Heart right ventricle (tissue), 16 donors: ENCODE measurements at places on chromosomes 7 and 10. TPM values are rescaled to one million over a fixed set of nuclear protein-coding genes. Genes with fewer than 3 reads are reported as not detected.
A peak's percentile ranks its signal among the peaks of the same experiment; 100 is the strongest.

PNLIPRP2 gene
- total RNA-seq: not detected

- no peak overlapping the region for H3K27ac ChIP-seq
- no peak for DNase-seq
- H3K4me3 ChIP-seq: no peak overlapping the region
- H3K36me3 ChIP-seq: no peaks in the 10 kb centered on the region
- no peaks in the 10 kb centered on the region for H3K27me3 ChIP-seq
- H3K4me1 ChIP-seq: no peaks in the 10 kb centered on the region
Measured at GRCh38 chr7:29639886-29640595, 76.4 kb downstream of the PRR15 start.

UCN3 gene
- not detected for total RNA-seq

DNA sequence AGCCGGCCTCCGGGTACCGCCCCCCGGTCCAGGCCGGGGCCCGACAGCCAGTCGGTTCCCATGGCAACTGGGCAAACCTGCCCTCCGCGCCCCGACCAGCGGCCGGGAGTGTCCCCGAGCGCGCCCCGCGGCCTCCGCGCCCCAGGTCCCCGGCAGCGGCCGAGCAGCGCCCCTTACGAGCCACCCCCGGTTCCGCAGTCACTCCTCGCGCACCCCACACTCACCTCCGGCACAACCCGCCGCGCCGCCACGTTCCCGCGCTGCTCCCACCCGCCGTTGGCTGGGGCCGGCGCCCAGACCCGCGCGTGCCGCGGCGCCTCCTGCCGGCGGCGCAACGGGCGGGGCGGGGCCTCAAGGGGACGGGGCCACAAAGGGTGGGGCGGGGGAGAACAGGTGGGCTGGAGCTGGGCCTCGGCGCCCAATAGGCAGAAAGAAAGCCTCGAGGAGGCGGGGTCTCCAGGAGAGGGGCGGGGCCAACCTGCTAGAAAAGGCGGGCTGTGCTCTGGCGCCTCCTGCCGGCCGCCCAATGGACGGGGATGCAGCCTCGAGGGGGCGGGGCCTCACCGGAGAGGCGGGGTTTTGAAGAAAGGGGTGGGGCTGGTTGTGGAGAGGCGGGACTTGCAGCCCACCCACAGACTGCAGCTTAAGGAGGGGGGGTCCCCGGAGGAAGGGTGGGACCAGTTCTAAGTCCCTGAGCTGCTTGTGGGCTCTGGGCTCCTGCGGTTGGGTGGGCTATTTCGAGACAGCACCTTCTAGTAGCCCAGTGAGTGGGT, at the start of gene RADIL:
Gene RADIL, minus strand, starts transcription at position 345 of the 773 bp plus-strand sequence. CDS start 5,577 bp downstream, outside the sequence.
- H3K4me3 ChIP-seq: peak within 1 kb of the TSS; percentile 69
- peak; percentile 94 for DNase-seq
- H3K36me3 ChIP-seq: no peaks in the 10 kb centered on the region
- peak within 1 kb of the TSS; percentile 82 for H3K27ac ChIP-seq
- no peaks in the 10 kb centered on the region for H3K27me3 ChIP-seq

- no peaks in the 10 kb centered on the region for H3K4me1 ChIP-seq
- no peak for DNase-seq
- no peak overlapping the region for H3K4me3 ChIP-seq
- no peak overlapping the region for H3K27ac ChIP-seq
Measured at GRCh38 chr7:117445206-117445605, 17.9 kb upstream of the ASZ1 start.

- H3K27me3 ChIP-seq: no peaks in the 10 kb centered on the region
- no peak overlapping the region for H3K27ac ChIP-seq
- H3K36me3 ChIP-seq: no peaks in the 10 kb centered on the region
- H3K4me3 ChIP-seq: no peak overlapping the region
Measured at GRCh38 chr7:106693677-106694353, 32.9 kb upstream of the CCDC71L start.

DNA sequence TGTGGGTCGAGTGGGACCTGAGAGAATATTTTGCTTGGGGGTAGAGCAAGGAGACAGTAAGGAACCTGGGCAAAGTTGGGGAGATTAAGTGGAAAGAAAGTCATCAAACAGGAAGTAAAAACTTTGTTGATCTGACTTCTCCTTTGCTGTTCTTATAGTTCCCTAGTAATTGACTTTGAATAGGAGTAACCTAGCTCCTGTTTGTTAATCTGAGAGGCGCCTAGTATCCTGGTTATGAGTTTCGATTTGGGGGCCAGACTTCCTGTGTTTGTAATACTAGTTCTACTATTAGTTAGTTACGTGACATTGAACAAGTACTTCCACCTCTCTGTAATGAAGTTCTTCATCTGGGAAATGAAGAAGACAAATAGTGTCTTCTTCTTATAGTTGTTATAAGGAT, 99.1 kb downstream of the ZNF365 start:
- H3K27ac ChIP-seq: no peak overlapping the region
- no peak overlapping the region for H3K4me3 ChIP-seq
- no peaks in the 10 kb centered on the region for H3K36me3 ChIP-seq

- no peaks in the 10 kb centered on the region for H3K36me3 ChIP-seq
- H3K4me3 ChIP-seq: no peak overlapping the region
- DNase-seq: no peak
- no peak overlapping the region for H3K27ac ChIP-seq
- no peaks in the 10 kb centered on the region for H3K27me3 ChIP-seq
Measured at GRCh38 chr7:13179775-13180523, 492.5 kb downstream of the ARL4A start.

GRCh38 chr7:158710651-158711102, 6.1 kb upstream of the NCAPG2 start:
- H3K4me3 ChIP-seq: no peak overlapping the region
- H3K4me1 ChIP-seq: peaks cover 5% of the 10 kb centered on the region
- H3K27ac ChIP-seq: peak overlapping the region; percentile 12
- DNase-seq: no peak
- H3K27me3 ChIP-seq: no peaks in the 10 kb centered on the region
- no peaks in the 10 kb centered on the region for H3K36me3 ChIP-seq

DNA sequence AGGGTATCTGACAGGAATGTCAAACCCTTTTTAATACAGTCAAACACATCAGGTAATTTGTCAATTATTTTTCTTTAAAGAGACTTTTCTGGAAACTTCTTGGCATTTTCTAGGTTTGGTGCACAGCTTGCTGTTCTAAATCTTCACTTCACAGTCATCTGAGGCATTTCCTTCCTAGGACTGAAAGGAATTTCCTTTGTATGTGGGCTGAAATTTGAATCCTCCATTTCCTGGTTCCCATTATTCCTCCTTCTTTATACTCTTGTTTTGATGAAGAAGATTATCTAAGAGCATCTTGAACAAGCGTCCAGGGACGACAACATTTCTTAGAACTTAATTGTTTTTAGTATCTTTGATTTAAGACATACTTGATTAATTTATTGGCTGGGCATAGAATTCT, 24.9 kb downstream of the CALD1 start:
- H3K27ac ChIP-seq: peak overlapping the region; percentile 52
- no peak overlapping the region for H3K4me3 ChIP-seq
- no peak for DNase-seq
- no peaks in the 10 kb centered on the region for H3K36me3 ChIP-seq

GRCh38 chr10:92550924-92551323, 23.0 kb downstream of the IDE start:
- H3K27ac ChIP-seq: no peak overlapping the region
- peaks cover 41% of the 10 kb centered on the region for H3K36me3 ChIP-seq
- H3K27me3 ChIP-seq: no peaks in the 10 kb centered on the region

GRCh38 chr10:110349831-110350230, 45.1 kb upstream of the SMNDC1 start:
- DNase-seq: no peak
- H3K27ac ChIP-seq: no peak overlapping the region
- H3K4me1 ChIP-seq: no peaks in the 10 kb centered on the region
- no peaks in the 10 kb centered on the region for H3K27me3 ChIP-seq

AGMO gene
- total RNA-seq: 0.46 TPM

DNA sequence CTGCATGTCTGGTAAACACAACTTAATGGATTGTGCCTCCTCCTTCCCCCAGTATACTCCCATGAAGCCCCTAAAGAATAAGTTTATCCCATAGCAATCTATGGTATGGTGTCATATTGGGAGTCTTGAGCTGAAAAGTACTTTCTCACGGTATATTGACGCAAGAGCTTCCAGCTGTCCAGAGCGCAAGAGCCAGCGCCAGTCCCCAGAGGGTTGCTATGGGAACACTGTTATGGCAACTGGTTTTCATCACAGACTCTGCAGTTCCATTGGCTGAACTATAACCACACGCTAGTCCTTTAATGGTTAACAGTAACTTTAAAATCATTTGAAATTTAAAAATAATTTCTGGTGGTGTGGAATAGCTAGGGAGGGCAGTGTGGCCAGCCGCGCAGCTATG, 46.9 kb downstream of the PRPF18 start:
- H3K4me1 ChIP-seq: no peaks in the 10 kb centered on the region
- DNase-seq: peak; percentile 76
- H3K4me3 ChIP-seq: no peak overlapping the region
- no peaks in the 10 kb centered on the region for H3K36me3 ChIP-seq
- H3K27me3 ChIP-seq: no peaks in the 10 kb centered on the region
- peak overlapping the region; percentile 84 for H3K27ac ChIP-seq

DNA sequence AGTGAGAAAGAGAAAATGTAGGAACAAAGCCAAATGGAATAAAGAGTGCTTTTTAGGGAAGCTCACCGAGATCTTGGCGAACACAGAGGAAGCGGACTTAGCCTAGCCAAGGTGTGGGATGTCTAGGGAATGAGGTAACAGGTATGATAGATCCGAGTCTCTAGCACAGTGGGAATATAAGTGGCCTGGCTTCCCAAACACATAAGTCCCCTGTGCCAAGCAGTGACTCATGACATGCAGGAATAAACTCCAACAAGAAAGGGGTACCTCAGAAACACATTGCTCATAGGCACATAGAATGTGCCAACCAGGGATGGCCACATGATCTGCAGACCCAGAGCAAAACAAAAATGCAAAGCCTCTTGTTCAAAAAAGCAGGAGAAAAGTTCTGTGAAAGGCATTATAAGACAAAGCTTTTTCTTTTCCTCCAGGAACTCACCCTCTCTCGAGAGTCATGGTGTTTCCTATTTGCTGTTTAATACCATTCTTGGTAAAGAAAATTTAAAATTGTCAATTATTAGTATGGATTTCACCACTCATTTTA, 542.5 kb downstream of the GATA3 start:
- no peak overlapping the region for H3K27ac ChIP-seq
- H3K4me3 ChIP-seq: no peak overlapping the region
- H3K4me1 ChIP-seq: no peaks in the 10 kb centered on the region
- no peaks in the 10 kb centered on the region for H3K36me3 ChIP-seq
- H3K27me3 ChIP-seq: no peaks in the 10 kb centered on the region

GRCh38 chr10:117462424-117462792, 80.1 kb upstream of the EMX2 start:
- H3K36me3 ChIP-seq: no peaks in the 10 kb centered on the region
- H3K4me3 ChIP-seq: no peak overlapping the region
- no peak overlapping the region for H3K27ac ChIP-seq

TDRD1 gene
- total RNA-seq: 1.9 TPM

GRCh38 chr7:79868010-79868409, 266.6 kb upstream of the GNAI1 start:
- no peaks in the 10 kb centered on the region for H3K4me1 ChIP-seq
- H3K27me3 ChIP-seq: no peaks in the 10 kb centered on the region
- DNase-seq: no peak

SLC39A12 gene
- not detected for total RNA-seq

RNF133 gene
- 0.21 TPM for total RNA-seq

GRCh38 chr7:20532890-20533289, 82.6 kb upstream of the ABCB5 start:
- no peaks in the 10 kb centered on the region for H3K4me1 ChIP-seq
- no peak for DNase-seq
- no peaks in the 10 kb centered on the region for H3K27me3 ChIP-seq
- H3K27ac ChIP-seq: no peak overlapping the region
- H3K4me3 ChIP-seq: no peak overlapping the region

DNA sequence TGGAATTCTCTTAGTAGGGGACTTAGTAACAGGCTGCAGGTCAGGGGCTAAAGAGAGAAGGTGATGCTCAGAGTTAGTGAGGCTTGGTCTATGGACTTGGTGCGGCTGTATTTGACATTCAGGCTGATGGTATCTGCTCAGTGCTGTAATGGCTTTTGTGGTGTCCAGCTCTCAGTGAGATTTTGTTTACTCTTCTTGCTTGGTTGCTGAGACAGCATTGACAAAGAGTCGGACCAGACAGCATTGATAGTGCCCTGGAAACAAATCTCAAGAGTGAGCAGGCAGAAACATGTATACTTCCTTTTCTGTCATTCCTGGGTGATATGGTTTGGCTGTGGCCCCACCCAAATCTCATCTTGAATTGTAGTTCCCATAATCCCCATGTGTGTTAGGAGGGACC, 202.0 kb downstream of the STK31 start:
- DNase-seq: no peak
- H3K27me3 ChIP-seq: no peaks in the 10 kb centered on the region
- no peak overlapping the region for H3K4me3 ChIP-seq
- H3K4me1 ChIP-seq: no peaks in the 10 kb centered on the region
- H3K27ac ChIP-seq: no peak overlapping the region

ADAM8 gene
- total RNA-seq: 3.3 TPM

PCLO gene
- 6.7 TPM for total RNA-seq

EN2 gene
- not detected for total RNA-seq

DNA sequence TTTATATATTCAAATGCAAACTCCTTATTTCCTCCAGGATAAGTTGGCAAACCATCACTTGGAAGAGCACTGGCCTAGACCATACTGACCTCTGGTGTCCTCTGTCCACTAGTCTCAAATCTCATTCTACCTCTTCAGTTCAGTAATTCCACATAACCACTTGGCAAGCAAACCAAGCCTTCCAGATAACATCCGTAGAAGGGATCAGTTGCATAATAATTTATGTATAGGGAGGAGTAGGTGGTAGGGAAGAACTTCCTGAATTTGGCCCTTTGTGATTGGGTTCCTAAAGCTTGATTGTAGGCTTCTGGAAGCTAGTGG, 55.0 kb downstream of the WAC start:
- H3K27ac ChIP-seq: no peak overlapping the region
- H3K36me3 ChIP-seq: peaks cover 35% of the 10 kb centered on the region
- no peak overlapping the region for H3K4me3 ChIP-seq

ORAI2 gene
- 2.7 TPM for total RNA-seq

DNA sequence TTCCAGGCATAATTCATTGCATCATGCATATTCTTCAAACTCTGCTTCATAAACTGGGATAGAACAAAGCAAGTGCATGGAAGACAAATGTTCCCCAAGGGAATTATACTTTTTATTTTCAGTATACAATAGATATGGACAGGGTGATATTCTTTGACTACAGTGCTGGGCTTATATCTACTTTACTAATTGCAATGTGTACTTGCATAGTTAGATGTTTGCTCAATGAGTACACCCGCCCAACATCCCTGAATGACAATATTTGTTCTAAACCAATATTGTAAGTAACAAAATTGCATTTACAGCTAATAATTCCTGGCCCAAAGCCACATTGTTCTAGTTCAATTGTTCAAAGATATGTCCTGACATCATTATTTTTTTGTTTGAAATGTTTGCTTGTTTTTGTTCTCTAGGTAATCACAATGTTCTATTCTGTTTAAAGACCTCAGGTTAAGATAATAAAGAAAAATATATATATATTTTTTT, 171.4 kb downstream of the PTN start:
- H3K27me3 ChIP-seq: no peaks in the 10 kb centered on the region
- H3K4me3 ChIP-seq: no peak overlapping the region
- H3K27ac ChIP-seq: no peak overlapping the region

CABCOCO1 gene
- not detected for total RNA-seq

FBXL13 gene
- 0.87 TPM for total RNA-seq

IL2RA gene
- total RNA-seq: 0.19 TPM

- H3K4me3 ChIP-seq: no peak overlapping the region
- no peak overlapping the region for H3K27ac ChIP-seq
- DNase-seq: no peak
Measured at GRCh38 chr7:14604606-14605005, 297.9 kb downstream of the DGKB start.

- no peaks in the 10 kb centered on the region for H3K4me1 ChIP-seq
- no peak overlapping the region for H3K27ac ChIP-seq
- no peak for DNase-seq
- H3K36me3 ChIP-seq: no peaks in the 10 kb centered on the region
Measured at GRCh38 chr7:138495485-138495884, 35.4 kb downstream of the TRIM24 start.
